ENCODE measurements at places on chromosomes 16 and 17.

DNA sequence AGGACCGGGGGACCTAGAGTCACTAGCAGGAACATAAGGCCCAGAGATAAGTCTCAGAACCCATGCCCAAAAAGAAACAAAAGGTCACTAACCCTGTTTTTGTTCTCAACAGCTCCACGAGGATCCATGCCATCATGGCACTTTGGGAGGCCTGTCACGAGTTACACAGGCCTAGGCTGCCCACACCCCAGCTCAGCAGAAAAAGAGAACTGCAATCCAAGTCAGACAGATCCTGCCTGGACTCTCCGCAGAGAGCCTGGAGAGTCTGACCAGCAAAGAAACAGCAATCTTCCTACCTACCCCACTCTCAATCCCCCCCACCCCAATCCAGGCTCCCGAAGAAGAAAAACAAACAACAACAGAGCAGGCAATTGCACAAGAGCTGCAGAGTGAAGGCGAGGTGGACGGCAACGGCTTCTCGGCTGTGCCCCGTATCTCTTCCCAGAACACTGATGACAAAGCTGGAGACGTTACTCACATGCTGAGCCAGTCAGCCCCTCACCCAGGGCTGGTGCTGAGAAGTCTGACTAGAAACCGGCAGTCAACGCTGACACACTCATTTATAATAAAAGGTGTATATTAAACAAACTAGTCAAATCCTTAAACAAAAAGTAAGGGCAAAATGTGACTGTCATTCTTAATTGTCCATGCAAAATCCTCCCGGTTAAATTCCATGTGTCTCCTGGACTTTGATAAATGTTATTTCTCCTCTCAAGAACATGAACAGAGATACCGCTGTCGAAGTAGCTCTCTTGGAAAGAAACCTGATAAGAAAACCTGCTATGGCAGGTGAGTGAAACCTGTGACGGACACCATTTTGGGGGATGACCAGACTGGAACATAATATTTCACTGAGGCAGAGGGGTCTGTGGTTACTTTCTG, 89.3 kb downstream of the SMG6 start:
- peak; percentile 41 for DNase-seq
- H3K36me3 ChIP-seq = no peaks in the 10 kb centered on the region
- no peaks in the 10 kb centered on the region for H3K4me1 ChIP-seq
- no peak overlapping the region for H3K27ac ChIP-seq

GRCh38 chr17:77281122-77281903, 140.5 kb downstream of the SEC14L1 start:
- H3K27me3 ChIP-seq = no peaks in the 10 kb centered on the region
- no peaks in the 10 kb centered on the region for H3K36me3 ChIP-seq
- H3K27ac ChIP-seq = no peak overlapping the region

DNA sequence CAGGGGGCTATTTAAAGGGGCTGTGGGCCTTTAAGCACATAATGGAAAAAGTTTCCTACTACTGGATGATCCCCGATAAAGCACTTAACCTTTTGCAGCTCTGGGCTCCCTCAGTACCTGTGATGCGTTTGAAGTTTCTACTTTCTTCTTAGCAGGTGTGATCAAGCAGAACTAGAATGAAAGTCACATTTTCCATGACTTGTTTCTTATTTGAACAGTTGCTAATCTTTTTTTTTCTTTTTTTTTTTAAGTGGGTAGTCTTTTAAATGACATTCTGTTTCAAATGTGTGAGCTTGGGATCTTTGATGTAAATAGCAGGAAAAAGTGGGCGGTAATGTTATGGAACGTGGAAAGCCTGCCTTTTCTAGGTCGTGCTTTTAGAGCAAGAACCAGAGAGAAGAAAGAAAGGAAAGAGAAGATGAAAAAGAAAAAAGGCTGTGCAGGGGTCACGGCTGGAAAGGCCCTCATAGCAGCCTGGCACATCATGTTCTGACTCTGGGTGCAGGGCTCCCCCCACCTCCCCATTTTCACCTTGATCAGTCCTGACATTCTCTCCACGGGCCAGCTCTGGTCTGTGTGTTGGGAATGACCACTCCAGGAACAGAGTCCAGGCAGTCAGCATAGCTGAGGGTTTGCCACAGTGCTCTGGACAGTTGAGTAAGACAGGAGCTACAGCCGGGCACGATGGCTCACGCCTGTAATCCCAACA, 150.6 kb downstream of the CLEC16A start:
- no peak overlapping the region for H3K4me3 ChIP-seq
- no peak overlapping the region for H3K27ac ChIP-seq
- DNase-seq = no peak
- peaks cover 6% of the 10 kb centered on the region for H3K4me1 ChIP-seq
- H3K27me3 ChIP-seq = no peaks in the 10 kb centered on the region

DNA sequence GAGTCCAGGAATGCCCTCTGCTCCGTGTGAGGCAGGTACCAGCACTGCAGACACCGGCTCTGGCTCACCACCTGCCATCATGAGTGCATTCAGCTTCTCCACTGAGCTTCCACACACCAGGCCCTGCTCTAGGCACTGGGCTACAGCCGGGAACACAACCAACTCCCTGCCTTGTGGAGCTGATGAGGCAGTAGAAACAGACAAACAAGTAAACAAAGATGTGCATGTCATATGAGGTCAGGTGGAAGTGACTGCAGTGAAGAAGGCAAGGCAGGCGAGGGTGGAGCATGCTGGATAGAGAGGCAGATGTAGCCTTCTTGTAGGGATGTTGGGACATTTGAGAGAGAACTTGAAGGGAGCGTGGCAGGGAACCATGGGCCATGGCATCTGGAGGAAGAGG, 5.0 kb downstream of the NLRC5 start:
- DNase-seq = no peak
- H3K4me1 ChIP-seq = no peaks in the 10 kb centered on the region
- no peaks in the 10 kb centered on the region for H3K36me3 ChIP-seq
- no peak overlapping the region for H3K4me3 ChIP-seq

- no peaks in the 10 kb centered on the region for H3K4me1 ChIP-seq
- no peaks in the 10 kb centered on the region for H3K36me3 ChIP-seq
- H3K27ac ChIP-seq = no peak overlapping the region
- no peaks in the 10 kb centered on the region for H3K27me3 ChIP-seq
- no peak overlapping the region for H3K4me3 ChIP-seq
Measured at GRCh38 chr17:31527606-31528005, 136.1 kb downstream of the RAB11FIP4 start.

- H3K36me3 ChIP-seq = no peaks in the 10 kb centered on the region
- no peak overlapping the region for H3K4me3 ChIP-seq
- H3K27ac ChIP-seq = no peak overlapping the region
- H3K27me3 ChIP-seq = no peaks in the 10 kb centered on the region
- H3K4me1 ChIP-seq = no peaks in the 10 kb centered on the region
- DNase-seq = peak; percentile 82
Measured at GRCh38 chr16:27698266-27698665, 148.3 kb downstream of the KATNIP start.

DNA sequence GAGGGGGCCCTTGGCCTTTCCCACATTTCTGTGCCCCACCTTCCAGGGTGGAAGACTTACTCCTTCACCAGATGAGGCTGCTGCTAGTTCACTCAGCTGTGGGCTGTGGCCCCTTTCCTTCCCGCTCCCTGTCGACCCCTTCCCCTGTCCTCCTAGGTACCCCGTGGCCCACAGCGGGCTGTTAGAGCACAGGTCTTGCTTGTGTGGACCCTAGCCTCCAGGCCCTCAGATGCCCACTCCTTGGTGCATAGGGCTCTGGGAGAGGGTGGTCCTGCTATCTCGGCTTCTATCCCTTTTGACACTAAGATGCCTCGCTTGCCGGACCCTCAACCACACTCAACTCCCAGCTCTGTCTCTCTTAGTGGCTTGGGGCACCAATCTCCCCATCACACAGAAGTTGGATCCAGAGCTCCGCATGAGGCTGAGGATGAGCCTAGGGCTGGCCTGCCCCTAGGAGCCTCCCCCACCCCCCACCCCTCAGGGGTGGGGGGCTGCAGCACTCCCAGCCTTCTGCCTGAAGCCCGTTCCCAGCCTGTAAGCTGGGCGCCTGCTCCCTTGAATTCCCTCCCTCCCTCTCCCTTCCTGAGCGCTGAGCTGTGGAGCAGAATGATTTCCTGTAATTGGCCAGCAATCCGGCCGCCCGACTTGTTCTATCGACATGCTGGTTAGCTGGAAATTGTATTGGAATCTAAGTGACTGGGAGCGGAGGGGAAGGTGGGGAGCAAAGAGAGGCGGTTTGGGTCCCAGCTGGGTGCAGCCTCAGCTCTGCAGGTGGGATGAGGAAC, 30.9 kb downstream of the DCAKD start:
- no peak overlapping the region for H3K27ac ChIP-seq
- peak; percentile 57 for DNase-seq
- H3K4me3 ChIP-seq = no peak overlapping the region
- no peaks in the 10 kb centered on the region for H3K36me3 ChIP-seq
- H3K4me1 ChIP-seq = no peaks in the 10 kb centered on the region

DNA sequence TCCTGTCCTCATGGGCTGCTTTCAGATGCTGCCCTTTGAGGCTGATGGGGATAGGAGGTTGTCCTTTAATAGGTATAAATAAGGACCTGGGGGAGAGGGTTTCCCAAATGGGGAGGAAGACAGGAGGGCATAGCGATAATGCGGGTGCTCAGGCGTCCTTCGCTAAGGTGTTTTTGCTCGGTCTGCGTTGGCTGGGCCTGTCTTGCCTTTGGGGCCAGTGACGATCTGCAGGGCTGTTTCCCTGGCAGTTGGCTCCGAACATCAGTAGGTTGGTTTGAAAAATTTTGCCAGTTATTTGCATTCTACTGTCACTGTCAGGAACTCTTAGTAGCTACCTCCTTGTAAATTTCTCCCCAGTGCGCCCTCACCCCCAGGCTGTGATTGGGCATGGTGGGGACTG, 37.8 kb upstream of the CDC42EP4 start:
- no peaks in the 10 kb centered on the region for H3K27me3 ChIP-seq
- peaks cover 1% of the 10 kb centered on the region for H3K4me1 ChIP-seq
- H3K4me3 ChIP-seq = no peak overlapping the region

- no peaks in the 10 kb centered on the region for H3K27me3 ChIP-seq
- peaks cover 4% of the 10 kb centered on the region for H3K4me1 ChIP-seq
- no peak for DNase-seq
- no peak overlapping the region for H3K27ac ChIP-seq
- no peaks in the 10 kb centered on the region for H3K36me3 ChIP-seq
Measured at GRCh38 chr16:57826706-57827625, 24.7 kb upstream of the KIFC3 start.

DNA sequence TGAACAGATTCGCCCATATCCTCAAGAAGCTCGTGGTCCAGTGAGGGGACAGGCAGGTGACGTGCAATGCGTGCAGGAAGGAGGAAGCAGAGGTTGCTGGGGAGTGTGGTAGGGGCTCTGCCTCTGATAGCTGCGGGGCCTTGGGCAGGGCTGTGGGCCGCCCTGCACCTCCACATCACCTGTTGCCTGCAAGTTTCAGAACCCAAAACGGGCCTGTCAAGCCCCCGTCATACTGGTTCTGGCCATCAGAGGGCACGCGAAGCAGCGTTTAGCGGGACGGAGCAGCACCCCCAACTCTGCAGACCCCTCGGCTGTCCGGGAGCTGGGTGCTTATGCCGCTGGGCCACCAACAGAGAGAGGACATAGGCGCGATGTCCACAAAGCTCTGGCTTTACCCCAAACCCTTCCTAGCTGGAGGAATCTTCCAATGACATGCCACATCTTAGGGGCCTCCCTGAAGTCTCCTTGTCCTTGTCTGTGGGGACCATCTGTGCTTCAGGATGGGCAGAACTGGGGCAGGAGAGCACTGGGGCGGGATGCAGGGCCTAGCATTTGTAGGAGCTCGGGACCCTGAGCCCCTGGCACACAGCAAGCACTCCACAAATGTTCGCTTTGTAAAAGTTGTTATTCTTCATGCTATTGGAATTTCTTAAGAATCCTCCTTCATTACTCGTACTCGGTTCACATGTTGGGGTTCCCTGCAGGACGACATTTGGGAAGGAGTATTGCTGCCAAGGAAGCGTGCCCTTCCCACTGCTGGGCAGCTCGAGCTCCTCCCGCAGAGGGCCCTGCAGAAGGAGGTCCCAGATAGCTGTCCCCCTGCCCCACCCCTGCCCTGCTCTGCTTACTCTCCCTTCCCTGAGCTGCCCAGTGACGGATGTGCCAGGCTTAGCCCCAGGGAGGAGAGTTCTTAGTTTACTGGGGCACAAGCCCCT, 64.3 kb downstream of the CNGB1 start:
- no peaks in the 10 kb centered on the region for H3K27me3 ChIP-seq
- H3K4me1 ChIP-seq = no peaks in the 10 kb centered on the region
- DNase-seq = no peak
- H3K27ac ChIP-seq = no peak overlapping the region

GRCh38 chr17:80491478-80492342, 15.3 kb upstream of the NPTX1 start:
- H3K36me3 ChIP-seq = no peaks in the 10 kb centered on the region
- no peak overlapping the region for H3K4me3 ChIP-seq
- H3K27ac ChIP-seq = no peak overlapping the region
- peak; percentile 54 for DNase-seq
- H3K27me3 ChIP-seq = no peaks in the 10 kb centered on the region

DNA sequence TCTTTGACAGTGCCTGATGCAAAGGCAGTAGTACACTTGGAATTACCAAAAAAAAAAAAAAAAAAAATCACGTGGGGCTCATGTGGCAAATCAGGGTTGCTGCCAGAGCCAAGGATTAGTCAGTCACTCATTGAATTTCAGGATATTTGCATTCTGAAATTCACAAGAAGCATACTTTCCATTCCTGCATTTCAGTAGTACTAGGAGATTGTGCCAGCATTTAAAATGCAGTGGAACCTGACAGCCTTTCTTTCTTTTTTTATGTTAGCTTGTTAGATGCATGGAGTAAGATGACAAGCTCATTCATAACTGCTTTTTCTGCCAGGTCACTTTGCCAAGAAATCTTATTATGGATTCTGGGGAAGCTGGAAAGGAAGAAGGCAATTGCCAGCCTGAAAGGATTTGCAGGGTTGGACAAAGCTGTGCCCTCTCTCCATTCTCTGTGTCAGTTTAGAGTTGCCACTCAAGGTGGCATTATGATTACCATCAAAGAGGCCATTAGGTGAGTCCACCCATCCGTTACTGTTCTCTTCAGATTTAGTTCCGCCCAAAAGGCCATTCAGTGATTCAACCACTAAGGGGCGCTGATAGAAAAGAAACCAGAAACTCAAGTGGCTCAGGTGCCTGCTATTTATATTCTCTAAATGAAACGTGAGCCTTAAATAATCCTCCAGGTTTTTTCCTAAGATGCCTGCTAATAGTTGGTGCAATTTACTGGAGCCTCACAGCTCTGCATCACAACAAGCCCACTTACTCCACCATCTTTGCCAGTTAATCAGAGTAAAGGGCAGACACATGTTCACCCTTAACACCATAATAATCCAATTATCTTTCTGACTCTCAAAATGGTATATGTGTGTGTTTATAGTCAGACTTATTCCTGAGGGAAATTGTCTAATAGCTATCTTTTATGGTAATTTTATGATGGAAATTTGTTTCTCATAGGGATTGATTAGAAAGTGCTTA, 59.0 kb downstream of the TANGO6 start:
- no peak overlapping the region for H3K4me3 ChIP-seq
- no peaks in the 10 kb centered on the region for H3K27me3 ChIP-seq
- no peaks in the 10 kb centered on the region for H3K36me3 ChIP-seq
- H3K27ac ChIP-seq = peak overlapping the region; percentile 72

- no peaks in the 10 kb centered on the region for H3K36me3 ChIP-seq
- no peak overlapping the region for H3K4me3 ChIP-seq
- H3K27me3 ChIP-seq = no peaks in the 10 kb centered on the region
- H3K27ac ChIP-seq = no peak overlapping the region
- DNase-seq = no peak
Measured at GRCh38 chr17:58997756-58998553, 108.7 kb downstream of the TRIM37 start.

- no peaks in the 10 kb centered on the region for H3K27me3 ChIP-seq
Measured at GRCh38 chr16:89383095-89384003, 107.0 kb downstream of the ANKRD11 start.

Measured in mesendoderm (in vitro differentiated cells).